ENCODE measurements at places on chromosomes 1 and 21.

- no peak for DNase-seq
Observed at GRCh38 chr1:25500694-25501093, 42.7 kb upstream of the LDLRAP1 start.

GRCh38 chr1:211581526-211581925 lies 2.6 kb upstream of the SLC30A1 start:
- no peak for DNase-seq

DNA sequence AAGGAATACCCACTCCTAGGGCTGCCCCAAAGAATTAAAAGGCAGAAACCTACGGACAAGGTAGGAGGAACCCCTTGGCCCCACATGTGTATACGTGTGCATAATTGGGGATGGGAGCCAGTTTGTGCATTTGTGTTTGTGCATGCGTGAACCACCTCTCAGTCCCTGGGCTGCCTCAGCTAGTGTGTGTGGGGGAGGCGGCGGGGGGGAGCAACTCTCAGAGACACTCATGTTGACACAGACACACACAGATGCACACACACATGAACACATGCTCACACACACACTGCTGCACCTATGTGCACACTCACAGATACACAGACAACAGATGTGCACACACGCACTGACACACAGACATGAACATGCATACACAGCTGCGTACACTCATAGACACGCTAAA lies 5.1 kb downstream of the LDLRAD1 start:
- DNase-seq = no peak

DNA sequence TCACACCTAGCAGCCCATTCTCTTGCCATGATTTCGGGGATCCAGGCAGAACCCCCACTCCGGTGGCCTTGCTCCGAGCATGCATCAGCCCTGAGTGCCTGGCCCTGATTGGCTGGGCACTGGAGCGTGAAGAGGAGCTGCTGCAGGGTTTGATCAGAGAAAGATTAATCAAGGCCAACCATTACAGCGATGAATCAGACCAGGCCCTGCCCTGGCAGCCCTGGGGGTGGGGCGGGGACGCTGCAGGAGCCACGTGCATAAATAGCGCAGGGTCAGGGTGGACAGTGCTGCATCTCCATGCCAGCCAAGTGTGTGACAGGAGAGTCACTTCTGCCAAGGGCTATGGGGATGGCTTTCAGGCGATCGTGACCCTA lies 3.4 kb upstream of the FAM131C start:
- no peak for DNase-seq

DNA sequence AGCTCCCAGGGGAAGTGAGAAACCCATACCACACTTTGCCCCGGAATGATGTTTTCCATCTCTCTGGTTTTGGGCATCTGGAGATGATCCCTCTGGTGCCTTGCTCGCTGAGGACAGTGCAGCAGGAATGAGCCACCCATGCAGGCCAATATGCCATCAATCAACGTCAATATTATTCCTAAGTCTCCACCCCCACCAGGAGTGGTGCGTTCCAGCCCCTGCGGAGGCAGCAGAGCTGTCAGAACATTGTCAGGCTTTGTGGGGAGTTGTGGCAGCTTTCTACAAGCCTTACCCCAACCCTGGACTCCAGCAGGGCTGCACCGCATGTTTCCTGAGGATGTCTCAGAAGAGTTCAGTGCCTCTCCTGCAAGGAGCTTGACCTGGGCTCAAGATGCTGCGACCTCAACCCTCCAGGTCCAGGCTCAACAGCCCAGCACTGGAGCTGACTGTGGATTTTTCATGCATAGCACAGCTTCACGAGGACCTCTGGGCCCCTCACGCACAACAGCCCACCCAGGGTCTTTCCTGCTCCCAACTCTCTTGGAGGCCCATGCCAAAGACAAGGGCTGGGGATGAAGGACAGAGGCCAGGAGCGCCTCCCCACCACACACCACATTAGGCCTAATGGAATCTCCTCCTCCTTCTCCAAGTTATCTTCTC lies 67.5 kb downstream of the PSMG1 start:
- no peak for DNase-seq

DNA sequence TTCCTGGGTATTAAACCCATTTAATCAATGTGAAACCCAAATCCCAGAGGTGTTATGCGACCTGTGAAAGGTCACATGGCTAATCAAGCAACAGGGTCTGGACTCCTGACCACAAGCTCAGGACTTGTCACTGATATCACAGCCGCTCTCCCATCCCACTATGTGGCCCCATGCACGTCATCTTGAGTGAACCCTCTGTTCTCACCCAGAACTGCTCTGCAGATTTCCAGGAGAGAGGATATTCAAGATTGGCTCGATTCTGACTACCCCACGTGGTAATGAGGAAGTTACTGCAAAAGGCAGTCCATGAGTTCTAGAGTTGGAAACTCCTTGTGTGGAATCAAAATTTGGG lies 173.5 kb upstream of the ETV3 start:
- no peak for DNase-seq

GRCh38 chr1:243269461-243269801 lies 13.6 kb downstream of the SDCCAG8 start:
- no peak for DNase-seq

DNA sequence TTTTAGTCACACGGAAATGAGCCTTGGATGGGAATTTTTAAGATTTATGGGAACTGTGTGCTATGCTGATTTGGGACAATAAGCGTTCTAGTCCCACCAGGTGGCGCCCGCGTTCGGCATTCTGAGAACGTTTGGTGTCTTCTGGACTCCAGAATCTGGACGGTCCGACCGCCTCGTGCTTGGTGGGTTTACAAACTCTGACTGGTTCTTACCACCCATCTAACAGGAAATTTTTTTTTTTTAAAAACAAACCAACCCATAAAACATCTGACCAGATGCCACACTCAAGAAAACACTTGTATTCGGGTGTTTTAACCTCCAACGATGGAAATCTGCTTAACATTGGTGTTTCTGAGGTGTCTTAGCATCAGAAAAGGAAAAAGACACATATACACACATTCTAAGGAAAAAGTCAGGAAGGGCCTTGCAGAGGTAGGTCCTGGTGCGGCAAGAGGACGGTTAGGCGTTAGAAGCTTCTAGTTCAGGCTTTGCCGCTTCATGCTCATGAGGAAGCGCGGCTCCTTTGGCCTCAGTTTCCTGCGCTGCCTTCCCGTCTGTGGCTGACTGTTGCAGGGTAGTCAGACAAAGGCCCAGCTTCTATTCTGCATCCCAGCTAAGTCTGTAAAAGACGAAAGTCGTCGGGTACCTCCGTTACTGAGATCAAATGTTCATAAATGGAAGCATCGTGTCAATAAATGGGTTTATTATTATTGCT lies 814 bp upstream of the DYRK3 start:
- peak; percentile 69 for DNase-seq

DNA sequence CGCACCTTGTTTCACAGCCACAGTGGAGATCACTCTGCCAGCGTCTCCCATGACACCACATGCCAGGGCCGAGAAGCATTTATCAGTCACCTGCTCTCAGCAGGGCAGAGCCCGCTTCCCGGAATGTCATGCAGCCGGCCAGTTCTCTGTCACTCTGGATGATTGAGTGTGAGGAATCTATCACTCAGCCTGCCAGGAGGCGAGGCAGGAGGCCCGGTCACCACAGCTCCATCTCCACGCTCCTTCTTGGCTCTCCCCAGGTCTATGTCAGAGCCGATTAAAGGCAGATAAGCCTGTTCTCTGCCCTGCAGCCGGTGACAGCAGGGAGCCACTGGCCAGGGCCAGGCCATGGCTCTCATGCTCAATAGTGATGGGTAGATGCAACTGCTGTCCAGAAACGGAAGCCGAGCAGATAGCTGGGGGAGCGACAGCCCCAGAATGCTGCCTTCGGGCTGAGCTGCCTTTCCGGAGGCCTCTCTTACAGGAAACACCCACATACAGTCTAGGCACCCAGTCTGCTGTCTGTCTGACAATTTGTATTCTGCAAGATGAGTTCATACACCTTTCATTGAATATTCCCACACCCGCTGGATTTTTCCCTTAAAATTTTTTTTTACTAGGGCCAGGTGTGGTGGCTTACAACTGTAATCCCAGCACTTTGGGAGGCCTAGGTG lies 64.1 kb downstream of the ACTL8 start:
- DNase-seq = no peak

DNA sequence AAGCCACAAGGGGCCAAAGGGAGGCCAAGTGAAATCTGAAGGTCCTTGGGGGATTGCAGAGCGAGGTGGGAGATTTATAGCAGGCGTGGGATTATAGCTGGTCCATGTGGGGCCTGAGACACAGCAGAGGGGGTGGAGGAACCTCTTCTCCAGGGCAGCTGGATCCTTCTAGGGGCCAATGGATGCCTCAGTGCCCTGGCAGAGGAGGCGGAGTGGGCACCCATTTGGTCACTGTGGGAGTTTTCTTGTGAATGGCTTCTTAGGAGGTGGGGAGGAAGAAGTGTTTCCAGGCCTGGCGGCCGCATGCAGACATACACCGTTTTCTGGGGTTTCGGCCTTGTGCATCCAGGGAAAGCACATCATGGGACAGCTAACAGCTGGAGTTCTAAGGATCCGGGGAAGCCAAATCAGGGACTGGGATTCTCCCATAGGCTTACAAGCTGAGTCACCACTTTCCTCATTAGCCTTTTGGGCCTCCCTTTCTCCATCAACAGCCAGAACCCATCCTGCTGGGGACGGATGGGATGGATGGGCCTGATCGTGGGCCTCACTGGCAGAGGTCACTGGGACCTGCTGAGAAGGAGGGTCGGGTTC lies 76.5 kb downstream of the RHOU start:
- DNase-seq = no peak

DNA sequence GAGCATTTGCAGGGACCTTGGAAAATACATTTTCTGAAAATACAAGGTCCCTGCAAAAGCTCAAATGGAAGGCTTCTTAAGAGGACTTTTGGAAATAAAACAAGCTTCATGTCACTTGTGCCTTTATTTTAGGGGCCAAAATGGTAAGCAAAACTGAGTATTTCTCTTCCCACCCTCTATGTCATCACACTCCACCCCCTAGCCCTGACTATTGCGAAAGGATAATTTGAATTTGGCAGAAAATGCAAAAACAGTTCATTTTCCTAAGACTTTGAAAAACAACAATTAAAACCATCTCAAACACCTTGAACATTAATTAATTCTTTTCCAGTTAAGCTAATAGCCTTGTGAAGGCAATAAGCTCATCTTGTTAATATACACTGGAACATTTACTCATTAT lies 201.7 kb downstream of the TM2D1 start:
- DNase-seq = no peak

- DNase-seq = no peak
Observed at GRCh38 chr1:166322470-166322869, 155.7 kb upstream of the FAM78B start.

- DNase-seq = peak; percentile 59
Observed at GRCh38 chr1:156488566-156489165, 11.9 kb downstream of the MEF2D start.

GRCh38 chr1:86478416-86479156 lies 9.9 kb downstream of the CLCA1 start:
- DNase-seq = no peak

DNA sequence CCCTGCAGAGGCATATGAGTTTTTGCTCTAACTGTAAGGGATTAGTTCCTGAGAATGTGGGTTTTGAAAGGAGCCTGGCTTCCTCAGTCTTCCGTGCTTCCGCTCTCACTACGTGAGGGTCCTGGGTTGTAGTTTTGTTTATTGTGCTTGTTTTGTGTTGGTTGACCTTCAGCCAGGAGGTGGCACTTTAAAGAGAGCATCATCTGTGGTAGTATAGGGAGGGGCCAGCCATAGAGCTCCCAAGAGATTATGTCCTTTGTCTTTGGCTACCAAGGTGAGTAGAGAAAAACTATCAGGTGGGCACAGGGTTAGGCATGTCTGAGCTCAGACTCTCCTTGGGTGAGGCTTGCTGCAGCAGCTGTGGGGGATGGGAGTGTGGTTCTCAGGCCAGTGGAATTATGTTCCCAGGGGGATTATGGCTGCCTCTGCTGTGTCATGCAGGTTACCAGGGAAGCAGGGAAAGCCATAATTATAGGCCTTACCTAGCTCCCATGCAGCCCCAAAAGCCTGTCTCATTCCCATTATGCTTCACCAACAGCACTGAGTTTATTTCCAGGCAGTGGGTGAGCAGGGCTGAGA lies 23.5 kb downstream of the CYP4B1 start:
- DNase-seq = no peak

GRCh38 chr1:164557270-164557669 lies 1.7 kb upstream of the PBX1 start:
- DNase-seq = no peak

All from activated naive CD8-positive, alpha-beta T cell treated with anti-CD3 and anti-CD28 coated beads for 36 hours (primary cell).